ENCODE measurements at places on chromosomes 5 and 9.

DNA sequence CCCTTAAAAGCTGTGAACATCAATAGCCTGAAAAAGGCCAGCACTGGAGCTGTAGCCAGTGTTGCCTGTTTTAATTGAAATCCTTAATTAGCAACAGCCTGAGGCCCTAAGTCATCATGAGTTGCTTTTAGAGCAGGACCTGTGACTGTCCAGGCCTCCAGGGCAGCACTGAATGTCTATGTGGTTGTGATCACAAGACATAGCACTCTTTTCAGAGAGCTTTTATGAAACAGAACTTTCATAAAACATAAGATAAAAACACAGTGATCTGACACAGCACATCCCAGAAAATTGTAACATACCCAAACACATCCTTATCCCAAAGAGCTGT is 85.5 kb upstream of the MYO10 start:
- DNase-seq, result no peak

DNA sequence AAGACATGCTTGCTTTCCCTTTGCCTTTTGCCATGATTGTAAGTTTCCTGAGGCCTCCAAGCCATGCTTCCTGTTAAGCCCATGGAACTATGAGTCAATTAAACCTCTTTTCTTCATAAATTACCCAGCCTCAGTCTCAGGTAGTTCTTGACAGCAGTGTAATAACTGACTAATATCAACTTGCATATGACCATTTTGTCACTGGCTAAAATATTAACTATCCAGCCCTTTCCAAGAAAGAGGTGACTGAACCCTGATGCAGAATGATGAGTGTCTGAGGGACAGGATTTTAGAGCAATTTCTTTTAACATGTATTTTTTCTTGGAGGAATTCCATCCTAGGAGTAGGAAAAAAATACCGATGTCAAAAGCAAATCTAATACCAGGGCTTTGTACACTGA is 266.1 kb downstream of the SEMA5A start:
- DNase-seq, result no peak

- DNase-seq, result no peak
Observed at GRCh38 chr5:8050616-8051175, 181.7 kb downstream of the MTRR start.

GRCh38 chr9:96523374-96523773 is 73.4 kb downstream of the HABP4 start:
- DNase-seq, result no peak

- no peak for DNase-seq
Observed at GRCh38 chr5:5432020-5432707, 9.7 kb downstream of the ICE1 start.

DNA sequence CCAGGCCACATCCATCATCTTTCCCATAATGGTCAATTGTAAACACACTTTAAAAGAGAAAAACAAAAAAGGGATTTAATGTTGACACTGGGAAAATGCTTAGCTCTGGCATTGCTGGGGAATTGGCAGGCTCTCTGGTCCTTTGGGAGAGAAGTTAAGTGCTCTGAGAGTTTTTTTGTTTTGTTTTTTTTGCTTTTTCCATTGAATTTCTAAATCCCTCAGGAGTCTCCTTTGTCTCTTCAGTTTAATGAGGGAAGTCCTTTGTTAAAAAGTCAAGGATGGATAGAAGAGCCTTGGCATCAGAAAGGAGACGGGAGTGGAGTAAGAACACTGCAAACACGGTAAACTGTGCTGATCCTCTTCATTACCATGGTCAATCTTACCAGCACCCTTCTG is 7.1 kb upstream of the HAND1 start:
- no peak for DNase-seq

GRCh38 chr5:132226516-132227234 is 978 bp downstream of the P4HA2 start:
- no peak for DNase-seq

DNA sequence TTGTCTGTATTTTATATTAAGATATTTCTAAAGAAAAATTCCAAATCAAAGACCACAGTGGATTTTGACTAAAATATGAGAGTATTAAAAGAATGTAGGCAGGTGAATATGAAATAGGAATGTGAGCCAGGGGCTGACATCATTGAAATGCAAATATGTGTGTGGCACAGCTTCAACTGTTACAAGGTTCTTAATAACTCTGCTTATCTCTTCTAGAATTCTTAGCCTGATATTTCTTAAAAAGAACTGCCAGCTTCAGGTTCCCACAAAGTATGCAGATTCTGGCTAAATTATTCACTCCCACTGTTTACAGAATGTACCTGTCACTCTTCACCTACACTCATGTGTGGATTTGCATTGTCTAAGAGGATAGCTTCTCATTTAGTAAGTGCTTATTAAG is 274.4 kb downstream of the DIRAS2 start:
- no peak for DNase-seq

GRCh38 chr9:78325846-78326360 is 29.0 kb downstream of the PSAT1 start:
- no peak for DNase-seq

DNA sequence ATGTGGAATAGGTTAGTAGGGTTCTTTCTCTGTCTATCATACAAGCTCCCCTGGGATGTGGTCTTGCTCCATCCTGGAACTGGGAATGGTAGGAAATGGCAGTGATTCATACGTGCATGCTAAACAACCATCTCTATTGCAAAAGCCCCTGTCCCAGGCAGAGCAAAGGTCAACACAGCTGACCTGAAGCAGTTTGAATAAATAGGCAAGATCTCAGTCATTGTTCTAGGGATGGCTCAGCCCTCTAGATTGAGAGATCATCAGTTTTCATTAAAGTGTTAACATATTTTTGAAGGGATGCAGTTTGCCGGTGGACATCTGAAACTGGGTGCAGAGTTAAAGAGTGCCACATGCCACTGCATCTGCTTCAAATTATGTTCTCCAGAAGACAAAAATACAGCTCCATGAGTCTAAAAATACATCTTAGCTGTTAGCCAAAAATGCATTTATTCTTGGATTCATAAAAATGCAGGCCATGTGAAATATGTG is 224.1 kb downstream of the ESM1 start:
- no peak for DNase-seq
